ENCODE measurements at places on chromosomes 1 and 21.

DNA sequence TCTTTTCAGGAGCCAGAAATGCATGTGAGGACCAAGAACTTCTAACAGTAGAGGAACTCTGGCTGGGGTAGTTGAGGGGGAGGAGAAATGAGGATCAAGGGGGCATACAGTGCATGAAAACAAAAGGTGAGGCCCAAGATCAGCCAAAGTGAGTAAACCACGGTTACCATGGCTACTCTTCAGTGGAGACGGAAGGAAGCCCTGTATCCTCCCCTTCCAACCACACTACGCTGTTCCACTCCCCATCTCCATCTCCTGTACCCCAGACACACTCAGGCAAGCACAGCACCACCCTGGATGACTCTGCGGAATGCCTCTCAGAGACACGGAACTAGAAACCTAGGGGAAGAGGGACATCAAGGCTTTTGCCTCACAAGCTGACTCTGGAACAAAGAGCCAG lies 157.6 kb upstream of the CAMK1G start:
- DNase-seq: no peak

DNA sequence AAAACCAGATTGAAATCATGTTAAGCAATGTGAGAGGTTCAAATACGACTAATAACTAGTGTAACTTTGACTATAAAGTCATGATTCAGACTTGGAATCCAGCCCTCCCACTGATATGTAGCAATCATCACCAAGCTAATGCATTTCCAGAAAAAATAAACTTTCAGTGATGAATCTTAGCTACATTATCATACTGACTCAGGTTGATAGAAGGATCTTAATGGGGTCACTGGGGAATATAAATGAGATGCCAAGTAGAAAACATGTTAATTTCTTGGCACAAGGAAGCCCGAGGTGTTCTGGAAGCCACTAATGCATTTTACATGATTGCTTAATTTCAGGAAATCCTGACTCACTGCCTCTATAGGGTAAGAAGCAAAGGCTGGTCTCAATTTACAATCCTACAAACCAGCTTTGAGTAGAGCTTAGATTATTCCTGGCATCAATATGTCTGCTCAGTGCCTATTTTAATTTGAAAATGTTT lies 67.7 kb downstream of the SELENOF start:
- DNase-seq: no peak

DNA sequence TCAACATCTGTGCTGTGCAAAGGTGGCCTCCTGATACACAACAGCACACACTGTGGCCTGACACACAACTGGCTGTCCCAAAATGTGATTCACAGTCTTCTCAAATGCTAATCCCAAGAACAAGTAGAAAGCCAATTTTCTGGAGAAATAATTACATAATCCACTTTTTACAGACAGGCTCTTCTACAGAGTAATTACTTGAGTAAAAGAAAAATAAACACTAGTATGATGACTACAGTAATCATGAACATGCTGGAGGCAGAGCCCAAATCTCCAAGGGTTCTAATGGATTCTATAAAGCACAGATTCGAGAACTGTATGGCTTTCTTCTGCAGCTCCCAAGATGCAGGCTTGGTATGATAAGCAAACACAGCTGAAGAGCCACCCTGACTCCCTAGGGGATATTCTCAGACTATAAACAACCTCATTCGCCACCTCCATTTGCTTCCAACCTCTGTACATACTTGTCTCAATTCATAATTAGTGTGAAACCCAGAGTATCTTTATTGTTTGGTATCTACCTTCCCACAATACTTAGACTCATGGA lies 81.9 kb downstream of the SIPA1L2 start:
- no peak for DNase-seq

GRCh38 chr1:7449750-7450149 lies 321.3 kb upstream of the VAMP3 start:
- DNase-seq: no peak
